ENCODE measurements at places on chromosomes 7 and 10.

DNA sequence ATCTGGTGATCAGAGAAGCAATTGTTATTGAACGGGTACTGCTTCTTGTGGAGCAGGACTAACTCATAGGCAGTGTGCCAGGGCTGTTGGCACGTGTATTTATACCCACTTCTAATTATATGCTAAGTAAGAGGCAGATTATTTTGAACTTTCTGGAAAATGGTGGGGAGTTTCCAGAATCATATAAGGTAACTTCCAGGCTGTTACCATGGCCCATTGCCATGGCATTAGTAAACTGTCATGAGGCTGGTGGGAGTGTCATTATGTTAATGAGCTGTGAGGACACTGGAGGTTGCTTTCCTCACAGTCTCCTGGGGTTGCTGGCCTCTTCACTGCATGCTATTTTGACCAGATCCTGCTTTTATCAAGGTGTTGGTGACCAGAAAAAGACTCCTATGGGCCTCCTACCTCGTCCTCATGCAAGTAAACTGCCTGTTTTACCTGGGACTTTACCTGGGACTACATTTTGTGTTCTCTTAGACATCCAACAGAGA lies 122.6 kb downstream of the KCND2 start:
- no peak for DNase-seq

- no peak for DNase-seq
Observed at GRCh38 chr7:47571331-47572093, 10.4 kb downstream of the TNS3 start.

GRCh38 chr7:105316578-105317344 lies 72.0 kb downstream of the SRPK2 start:
- DNase-seq, result no peak

GRCh38 chr7:303884-304573 lies 14.1 kb downstream of the FOXL3 start:
- no peak for DNase-seq

GRCh38 chr10:30928742-30929141 lies 102.9 kb downstream of the ZNF438 start:
- no peak for DNase-seq

GRCh38 chr10:113970641-113971040 lies 73.0 kb upstream of the ADRB1 start:
- no peak for DNase-seq

- DNase-seq, result no peak
Observed at GRCh38 chr7:42493436-42494198, 256.6 kb upstream of the GLI3 start.

- no peak for DNase-seq
Observed at GRCh38 chr7:53094827-53095226, 59.4 kb downstream of the POM121L12 start.

DNA sequence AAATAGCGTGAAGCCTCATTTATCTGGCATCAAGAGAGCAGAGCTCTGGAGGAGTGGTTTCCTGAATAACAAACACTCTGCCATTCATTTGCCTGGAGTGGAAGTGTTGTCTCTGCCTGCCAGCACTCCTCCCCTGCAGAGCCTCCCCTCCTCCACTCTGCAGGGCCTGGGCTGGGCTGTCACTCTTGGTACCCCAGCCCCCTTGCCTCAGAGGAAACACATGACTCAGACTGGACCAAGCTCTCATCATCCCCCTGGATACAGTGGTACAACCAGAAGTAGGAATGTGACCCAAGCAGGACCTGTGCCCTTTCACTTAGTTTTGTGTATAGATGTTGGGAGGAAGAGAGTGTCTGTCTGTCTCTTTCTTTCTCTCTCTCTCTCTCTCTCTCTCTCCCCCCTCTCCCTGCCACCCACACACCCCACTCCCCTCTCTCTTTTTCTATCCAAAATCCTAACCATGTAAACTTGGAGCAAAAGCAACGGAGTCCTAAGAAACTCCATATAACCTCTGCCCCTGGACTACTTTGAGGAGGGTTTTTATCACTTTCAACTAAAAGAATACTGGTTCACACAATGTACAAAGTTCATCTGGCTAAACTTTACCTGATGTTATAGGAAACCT lies 43.9 kb downstream of the DOCK4 start:
- DNase-seq, result no peak

DNA sequence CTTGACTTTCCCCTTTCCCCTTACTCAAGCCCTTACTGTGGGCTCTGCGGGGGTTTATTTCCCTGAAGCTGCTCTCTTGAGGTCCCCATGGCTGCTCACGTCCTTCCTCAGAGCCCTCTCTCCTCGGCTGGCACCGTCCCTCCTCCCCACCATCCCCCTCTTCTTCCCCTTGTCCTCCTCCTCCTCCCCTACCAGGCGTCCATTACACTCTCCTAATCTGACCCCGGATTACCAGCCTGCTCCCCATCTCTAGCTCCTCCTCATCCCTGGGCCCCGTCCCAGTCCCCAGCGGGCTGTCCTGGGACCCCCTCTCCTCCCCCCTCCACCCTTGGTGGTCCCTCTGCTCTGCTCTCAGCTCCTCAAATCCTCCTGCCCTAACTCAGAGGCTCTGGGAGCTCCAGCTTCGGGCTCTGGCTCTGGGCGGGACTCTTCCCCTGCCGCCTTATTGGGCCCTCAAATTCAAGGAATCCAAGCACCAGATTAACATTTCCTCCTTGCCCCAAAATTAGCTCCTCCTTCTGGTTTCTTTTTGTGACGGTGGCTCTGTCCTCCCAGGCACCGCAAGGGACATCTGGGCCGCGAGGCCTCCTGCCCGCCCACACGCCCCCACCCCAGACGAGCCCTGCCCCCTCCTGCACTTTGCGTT lies 48.5 kb upstream of the LEP start:
- DNase-seq, result no peak

DNA sequence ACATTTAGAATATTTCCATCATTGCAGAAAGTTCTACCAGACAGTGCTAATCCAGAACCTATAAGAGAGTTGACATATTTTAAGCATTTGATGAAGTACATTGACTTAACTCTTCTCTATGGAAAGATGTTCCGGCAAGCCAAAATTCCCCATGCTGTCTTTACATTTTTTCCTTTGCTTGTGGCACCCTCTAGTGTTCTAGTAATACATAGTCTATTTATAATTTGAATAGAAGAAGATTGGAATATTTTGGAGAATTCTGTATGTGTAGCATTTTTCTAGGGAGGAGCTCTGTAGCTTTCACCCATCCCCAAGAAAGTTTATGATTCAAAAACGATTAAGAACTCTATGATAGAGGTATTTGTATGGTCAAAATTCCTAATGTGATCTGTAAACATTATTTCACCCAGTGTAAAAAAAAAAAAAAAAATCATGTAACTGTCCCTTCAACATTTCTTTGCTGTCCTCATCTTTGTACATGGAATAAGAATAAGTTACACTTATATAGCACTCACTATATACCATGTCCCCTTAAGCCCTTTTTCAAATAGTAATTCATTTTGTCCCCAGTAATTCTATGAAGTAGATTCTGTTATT lies 33.2 kb downstream of the NRF1 start:
- no peak for DNase-seq

DNA sequence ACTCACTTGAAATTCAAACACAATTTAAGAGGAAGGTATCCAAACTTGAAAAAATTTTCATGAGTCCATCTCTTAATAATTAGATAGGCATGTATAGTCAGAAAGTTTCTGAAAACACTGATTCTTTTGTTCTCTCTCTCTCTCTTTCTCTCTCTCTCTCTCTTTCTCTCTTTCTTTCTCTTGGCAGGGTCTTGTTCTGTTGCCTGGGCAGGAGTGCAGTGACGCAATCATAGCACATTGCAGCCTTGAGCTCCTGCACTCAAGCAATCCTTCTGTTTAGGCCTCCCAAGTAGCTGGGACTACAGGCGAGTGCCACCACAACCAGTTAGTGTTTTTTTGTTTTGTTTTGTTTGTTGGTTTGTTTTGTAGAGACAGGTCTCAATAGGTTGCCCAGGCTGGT lies 59.3 kb downstream of the PRTFDC1 start:
- no peak for DNase-seq

- no peak for DNase-seq
Observed at GRCh38 chr7:83925860-83926259, 268.7 kb downstream of the SEMA3A start.

- DNase-seq, result no peak
Observed at GRCh38 chr10:26969145-26969926, 108.6 kb upstream of the ABI1 start.

DNA sequence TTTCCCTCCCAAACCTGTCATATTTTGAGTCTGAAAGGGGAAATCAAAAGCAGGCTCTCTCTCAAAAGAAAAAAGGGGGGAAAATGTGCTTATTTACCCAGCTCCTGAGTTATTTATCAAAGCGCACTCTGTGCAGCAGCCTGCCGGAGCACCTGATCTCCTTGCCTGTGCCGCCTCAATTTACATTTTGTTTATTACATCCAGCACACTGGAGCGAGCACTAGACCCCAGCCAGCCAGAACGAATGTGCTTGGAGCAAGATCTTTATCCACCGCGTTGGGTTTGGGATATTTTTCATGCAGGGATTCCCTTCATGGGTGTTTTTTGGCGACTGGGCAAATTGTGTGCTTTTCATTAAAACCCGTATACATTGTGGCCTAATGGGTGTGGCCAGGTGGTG lies 161.9 kb upstream of the INSYN2A start:
- DNase-seq, result no peak

DNA sequence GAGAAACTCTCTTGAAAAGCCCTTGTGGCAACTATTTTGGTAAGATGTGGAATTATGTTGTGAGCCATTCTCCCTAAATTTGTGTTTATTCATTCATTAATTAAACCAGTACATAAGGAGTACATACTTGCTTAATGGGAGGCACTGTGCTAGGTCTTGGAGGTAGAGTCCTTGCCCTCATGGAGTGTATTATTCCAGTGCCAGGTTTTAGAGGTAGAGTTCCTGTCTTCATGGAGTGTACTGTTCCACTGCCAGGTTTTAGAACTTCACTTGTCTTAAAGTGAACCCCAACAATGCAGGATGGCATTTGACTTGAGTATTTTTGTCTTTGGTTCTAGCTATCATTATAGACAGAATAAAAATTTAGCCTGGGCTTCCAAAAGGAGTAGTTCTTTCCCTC lies 8.8 kb downstream of the MXI1 start:
- DNase-seq, result no peak

- DNase-seq, result no peak
Observed at GRCh38 chr10:34751272-34751671, 63.8 kb downstream of the PARD3 start.

- no peak for DNase-seq
Observed at GRCh38 chr7:2927592-2927991, 83.5 kb upstream of the GNA12 start.

DNA sequence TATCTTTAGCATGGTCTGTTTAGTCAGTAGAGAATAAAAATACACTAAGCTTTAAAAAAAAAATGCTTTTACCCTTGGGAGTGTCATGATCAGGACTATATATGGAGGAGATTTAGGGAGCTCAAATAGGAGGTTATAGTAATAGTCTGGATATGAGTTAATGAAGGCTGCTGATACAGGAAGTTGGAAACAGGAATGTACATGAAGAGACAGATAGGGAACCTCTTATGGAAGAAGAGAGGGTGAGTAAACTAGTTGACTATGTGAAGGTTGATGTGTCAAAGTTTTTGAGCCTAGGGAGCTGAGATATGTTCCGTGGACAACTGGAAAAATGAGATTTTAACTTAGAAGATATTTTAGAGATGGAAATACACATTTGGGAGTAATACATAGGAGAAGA lies 472.0 kb upstream of the FZD8 start:
- DNase-seq, result no peak

Measured in stimulated activated CD4-positive, alpha-beta T cell treated with anti-CD3 and anti-CD28 coated beads, TNF-alpha, amount 100 ng/mL, for 1 hour (primary cell).